ENCODE measurements at places on chromosomes 3 and 15. TPM values are rescaled to one million over a fixed set of nuclear protein-coding genes. Genes with fewer than 3 reads are reported as not detected.

DNA sequence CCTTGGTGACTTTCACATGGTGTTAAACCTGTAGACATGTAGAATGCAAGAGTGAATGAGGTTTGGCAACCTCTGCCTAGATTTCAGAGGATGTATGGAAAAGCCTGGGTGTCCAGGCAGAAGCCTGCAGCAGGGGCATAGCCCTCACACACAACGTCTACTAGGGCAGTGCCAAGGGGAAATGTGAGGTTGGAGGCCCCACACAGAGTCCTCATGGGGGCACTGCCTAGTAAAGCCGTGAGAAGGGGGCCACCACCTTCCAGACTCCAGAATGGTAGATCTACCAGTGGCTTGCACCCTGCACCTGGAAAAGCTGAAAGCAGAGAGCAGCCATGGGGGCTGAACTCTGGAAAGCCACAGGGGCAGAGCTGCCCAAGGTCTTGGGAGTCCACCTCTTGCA lies 241.2 kb downstream of the KLF13 start:
- DNase-seq: no peak

Gene SKOR1
- total RNA-seq: 1.8 TPM

DNA sequence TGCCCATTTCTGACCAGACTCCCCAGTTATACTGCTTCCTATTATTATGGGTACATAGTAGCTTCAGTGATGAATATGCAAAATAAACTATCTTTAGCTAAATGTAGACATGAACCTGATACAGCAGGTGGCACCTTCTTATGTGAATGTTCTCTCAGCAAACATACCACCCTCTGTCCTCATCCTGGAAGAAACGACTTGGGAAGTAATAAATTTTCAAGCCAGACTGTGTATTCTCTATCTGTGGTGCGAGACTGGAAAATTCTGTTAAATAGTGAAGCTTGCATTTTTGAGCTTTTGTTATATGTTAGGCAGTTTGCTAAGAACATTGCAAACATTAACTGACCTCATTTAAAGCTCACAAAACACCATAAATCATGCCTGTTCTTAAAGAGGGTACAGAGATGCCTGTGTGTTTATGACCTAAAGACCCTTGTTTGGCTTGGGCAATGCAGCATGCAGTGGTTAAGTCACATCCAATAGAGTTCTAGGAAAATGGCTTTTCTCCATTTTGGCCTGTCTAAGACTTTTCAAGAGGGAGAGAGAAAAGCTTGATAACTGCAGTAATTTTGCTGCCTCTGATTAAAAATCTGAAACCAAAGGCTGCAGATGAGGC lies 287.1 kb downstream of the NEK10 start:
- no peak for DNase-seq

DNA sequence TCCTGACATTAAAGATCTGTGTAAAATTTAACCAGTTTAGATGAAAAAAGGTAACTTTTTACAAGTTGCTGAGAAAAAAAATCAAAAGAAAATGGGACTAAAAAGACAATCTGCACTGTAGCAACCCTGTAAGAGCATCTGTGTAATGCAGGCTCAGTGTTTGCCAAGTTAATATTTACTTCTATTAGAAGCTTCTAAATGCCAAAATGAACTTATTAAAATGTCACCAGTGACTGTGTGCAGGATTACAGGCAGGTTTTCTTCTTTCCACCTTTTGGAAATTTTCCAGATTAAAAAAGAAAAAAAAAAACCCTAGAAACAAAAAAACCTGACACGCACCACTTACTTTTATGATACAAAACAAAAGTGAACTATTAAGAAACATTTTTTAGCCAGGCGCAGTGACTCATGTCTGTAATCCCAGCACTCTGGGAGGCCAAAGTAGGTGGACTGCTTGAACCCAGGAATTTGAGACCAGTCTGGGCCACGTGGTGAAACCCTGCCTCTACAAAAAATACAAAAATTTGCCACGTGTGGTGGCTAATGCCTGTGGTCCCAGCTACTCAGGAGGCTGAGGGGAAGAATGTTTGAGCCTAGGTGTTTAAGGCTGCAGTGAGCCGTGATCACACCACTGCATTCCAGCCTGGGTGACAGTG lies 87.2 kb downstream of the TJP1 start:
- no peak for DNase-seq

Gene FYTTD1
- total RNA-seq: 56.7 TPM

DNA sequence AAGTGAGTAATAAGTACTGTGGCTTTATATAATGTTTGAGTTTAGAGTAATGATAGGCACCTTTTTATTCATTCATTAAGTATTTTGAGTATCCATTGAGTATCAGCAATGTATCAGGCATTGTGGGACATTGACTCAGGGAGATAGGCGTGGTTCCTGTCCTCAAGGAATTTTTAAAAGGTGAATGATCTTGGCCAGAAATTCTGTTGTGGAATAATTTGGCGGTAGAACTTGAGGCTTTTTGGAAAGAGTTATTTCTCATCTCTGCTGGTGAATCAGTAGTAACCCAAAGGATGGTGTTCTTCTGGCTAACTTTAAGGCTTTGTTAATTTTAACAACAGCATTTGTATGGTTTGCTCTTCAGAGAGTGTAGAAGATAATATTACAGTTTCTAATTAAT lies 2.0 kb downstream of the RAB7A start:
- no peak for DNase-seq
